ENCODE measurements at places on chromosomes 16 and 17.
A peak's percentile ranks its signal among the peaks of the same experiment; 100 is the strongest.

DNA sequence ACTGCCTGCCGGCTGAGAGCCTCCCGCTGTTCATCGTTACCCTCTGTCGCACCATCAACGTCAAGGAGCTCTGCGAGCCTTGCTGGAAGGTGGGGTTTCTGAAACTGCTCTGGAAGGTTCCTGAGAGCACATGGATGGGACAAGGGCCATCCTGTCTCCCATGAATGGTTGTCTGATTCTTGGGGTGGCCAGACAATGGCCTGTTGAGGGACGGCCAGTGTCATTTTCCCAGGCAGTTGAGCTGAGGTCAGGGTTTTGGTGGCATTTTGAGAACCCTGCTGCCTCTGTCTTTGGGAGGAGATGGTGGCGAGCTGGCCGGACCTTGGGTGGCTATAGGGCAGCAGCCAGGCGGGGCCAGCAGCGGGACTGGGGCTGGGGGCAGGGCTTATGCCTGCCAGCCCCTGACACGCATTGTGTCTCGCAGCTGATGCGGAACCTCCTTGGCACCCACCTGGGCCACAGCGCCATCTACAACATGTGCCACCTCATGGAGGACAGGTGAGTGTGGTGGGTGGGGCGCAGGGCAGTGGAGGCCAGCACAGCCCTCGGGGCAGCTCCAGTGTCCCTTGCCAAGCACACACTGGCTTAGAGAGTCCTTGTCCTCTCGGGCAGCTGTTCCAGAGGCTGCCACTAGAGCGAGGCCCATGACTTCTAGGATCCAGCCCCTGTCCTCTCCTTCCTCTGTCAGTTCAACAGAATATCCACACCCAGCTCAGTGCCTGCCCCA lies 9.1 kb downstream of the TSC2 start:
- no peak for DNase-seq

GRCh38 chr17:30352240-30352814 lies 18.5 kb upstream of the TMIGD1 start:
- DNase-seq, result no peak

DNA sequence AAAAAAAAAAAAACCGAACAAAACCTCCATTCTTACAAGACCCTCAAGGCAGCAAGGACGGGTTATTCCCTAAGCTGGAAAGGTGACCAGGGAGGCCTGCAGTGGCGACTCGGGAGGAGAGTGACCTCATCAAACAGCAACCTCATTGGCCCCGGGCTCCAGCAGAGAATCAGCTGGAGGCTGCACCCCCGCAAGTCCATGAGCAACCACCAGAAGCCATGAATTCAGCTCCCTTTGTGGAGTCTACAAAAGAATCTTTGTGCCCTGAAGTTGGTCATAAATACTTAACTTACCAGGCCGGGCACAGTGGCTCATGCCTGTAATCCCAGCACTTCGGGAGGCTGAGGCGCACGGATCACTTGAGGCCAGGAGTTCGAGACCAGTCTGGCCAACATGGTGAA lies 80.9 kb upstream of the CREBBP start:
- no peak for DNase-seq

GRCh38 chr17:74493331-74493833 lies 26.9 kb downstream of the CD300A start:
- DNase-seq, result peak; percentile 68

- no peak for DNase-seq
These were observed 67.9 kb downstream of the PRMT7 start for GRCh38 chr16:68378436-68379415.

GRCh38 chr16:56742030-56742984 lies 12.4 kb downstream of the NUP93 start:
- no peak for DNase-seq

DNA sequence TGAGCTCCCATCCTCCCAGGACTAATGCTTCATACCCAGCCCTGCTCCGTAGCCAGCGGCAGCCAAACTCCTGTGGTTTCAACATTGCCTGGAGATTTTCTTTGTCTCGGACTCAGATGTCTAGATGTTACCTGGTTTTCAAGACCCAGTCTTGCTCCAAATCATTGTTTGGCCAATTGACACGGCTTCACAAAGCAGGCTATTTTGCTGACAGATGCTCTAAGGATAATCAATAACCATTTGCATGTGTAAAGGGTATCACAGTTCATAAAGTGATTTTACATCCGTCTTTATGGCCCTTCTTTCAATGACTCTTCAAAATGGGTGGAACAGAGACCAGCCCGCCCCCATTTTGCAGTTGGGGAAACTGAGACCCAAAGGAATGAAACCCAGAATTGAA lies 153.4 kb downstream of the SALL1 start:
- no peak for DNase-seq

GRCh38 chr16:71426880-71427615 lies 14.8 kb downstream of the TLE7 start:
- DNase-seq, result no peak

- DNase-seq, result no peak
These were observed 7.3 kb downstream of the SYCE1L start for GRCh38 chr16:77206533-77206932.

GRCh38 chr16:51624080-51624775 lies 473.2 kb upstream of the SALL1 start:
- DNase-seq, result no peak

- no peak for DNase-seq
These were observed 195.2 kb downstream of the MAP2K6 start for GRCh38 chr17:69609473-69610305.

- DNase-seq, result no peak
These were observed 742 bp upstream of the FBXO31 start for GRCh38 chr16:87384162-87384874.

DNA sequence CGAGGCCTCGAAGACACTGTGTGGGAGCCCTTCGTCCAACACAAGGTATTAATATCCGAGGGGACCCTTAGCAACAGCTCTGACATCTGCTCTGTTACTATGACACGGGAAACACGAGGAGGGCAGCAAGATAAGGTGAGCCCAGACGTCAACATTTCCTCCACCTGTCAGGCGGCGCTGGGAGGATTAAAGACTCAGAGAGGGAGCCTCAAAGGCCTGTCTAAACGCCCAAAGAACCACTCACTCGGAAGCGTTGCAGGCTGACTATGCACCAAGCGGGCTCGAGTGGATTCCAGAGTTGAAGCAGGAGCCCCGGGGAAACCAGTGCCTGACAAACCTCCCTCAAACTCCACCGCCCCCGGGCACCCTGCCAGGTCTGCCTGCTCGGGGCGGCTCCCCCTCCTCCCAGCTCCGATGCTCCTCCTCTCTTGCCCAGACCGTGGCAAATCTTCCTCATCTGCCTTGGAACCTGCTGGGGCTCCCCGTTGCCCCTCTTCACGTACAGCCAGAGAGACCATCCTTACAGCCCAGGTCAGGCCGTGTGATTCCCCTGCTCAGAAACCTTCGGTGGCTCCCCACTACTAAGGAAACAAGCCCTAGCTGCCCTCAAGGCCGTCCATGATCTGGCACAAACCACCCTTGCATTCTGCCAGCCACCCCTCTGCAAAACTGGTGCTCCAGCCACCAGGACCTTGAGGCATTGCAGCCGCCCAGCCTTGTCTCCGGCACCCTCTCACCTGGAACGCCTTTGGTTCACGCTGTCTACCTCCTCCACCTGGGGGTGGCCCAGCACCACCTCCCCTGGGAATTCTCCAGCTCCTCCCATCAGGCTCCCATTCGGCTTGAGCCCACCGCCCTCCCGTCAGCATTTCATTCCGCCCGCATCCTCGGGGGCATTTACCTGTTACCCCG lies 16.2 kb downstream of the RPH3AL start:
- peak; percentile 65 for DNase-seq

- DNase-seq, result peak; percentile 53
These were observed 24.0 kb downstream of the PIK3R5 start for GRCh38 chr17:8941520-8941919.

- DNase-seq, result no peak
These were observed 221.6 kb downstream of the ENGASE start for GRCh38 chr17:79296243-79296642.

DNA sequence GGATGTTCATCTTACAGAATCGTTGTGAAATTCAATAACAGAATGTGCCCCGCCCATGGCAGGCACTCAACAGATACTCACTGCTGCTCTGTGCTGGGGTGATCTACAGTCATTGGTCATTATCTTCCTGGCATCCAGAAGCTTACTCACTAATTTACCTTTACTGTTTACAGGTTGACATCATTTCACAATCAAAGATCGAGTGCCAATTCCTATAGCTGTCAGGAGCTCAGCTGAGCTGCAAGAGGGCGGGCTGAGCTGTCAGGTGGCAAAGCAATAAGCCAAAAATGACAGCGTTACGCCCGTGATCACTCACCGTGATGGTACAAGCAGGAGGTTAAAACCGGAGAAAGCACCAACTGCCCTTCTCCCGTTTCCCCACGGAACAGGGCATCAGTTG lies 51.2 kb downstream of the LITAF start:
- DNase-seq, result no peak

DNA sequence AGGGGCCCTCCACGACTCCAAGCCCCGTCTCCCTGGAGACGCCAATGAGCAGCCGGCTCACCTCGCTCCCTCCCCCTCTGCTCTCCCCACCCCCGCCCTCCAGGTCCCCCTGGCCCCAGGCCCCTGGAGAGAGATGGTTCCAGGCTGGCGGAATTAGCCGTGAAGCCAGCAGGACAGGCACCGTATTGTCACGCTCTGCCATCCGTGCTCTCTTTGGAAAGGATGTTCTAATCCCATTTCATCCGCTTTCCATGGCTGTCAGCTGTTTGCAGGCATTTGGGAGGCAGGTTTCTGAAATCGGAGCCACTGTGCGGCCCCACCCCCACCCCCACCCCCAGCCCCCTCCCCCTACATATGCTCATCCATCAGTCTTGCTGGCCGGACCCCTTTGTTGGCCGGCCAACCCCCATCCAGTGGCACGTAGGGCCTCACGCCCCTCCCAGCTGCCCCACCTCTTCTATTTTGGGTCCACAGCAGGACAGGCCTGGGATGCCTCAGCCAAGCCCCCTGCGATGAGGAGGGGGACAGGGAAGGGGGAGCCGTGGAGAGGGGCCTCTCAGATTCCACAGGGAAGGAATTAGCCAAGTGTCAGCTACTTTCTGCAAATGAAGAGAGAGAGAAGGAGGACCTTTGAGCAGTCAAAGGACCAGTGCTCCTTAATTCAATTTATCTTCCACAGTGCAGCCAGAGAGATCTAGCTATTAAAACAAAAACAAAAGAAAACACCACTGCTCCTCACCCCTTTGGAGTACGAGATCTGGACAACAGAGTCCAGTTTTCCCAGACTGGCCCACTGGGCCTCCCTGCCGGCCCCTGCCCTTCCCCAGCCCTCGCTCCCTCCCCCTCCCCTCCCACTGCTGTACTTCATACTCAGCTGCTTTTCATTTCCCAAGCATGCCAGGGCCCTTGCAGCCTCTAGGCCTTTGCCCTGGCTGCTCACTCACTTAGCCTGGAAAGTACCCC lies 30.7 kb downstream of the SDK2 start:
- no peak for DNase-seq

- DNase-seq, result no peak
These were observed 146.8 kb downstream of the SOX9 start for GRCh38 chr17:72267601-72268000.

DNA sequence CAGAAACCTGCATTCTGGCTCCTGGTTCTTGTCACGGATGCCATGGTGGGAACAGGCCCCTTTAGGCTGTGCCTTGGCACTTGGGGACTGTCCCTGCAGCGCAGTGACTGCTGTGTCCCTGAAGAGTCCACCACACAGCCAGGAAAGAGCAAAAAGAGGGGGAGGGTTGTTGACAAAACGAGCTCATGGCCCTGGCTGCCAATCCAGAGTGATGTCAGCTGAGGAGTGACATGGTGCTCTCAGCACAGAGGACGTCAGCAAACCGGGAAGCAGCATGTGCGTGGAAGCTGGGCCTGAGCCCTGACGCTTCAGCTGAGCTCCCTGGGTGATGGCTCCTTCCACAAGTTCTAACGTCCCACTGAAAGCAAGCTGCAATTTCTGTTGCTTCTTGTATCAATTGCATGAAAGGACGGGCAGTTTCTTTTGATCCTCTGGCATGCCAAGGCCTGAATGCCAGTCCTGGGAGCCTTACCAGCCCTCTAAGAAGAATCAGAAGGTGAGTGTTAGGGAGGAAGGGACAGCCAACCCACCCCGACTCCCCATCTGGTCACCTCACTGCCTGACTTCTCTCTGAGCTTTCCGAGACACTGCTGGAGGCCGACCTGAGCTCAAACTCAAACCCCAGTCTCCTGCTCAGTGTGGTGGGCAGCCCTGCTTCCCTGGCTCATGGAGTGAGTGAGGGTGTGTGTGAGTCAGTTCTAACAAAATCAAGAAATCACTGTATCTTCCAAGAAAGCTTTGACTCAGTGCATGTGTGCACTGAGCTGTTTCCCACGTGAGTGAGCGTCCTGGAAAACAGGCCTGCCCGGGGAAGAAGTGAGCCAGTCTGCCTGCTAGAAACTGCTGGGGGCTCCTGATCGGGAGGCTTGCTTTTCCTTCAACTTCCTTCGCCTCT lies 14.7 kb upstream of the WNT3 start:
- DNase-seq, result no peak

Measured in activated CD4-positive, alpha-beta T cell treated with anti-CD3 and anti-CD28 coated beads, Interleukin-2, amount 50 U/mL, for 1 hour (primary cell).